ENCODE measurements at places on chromosomes 7 and 10.

DNA sequence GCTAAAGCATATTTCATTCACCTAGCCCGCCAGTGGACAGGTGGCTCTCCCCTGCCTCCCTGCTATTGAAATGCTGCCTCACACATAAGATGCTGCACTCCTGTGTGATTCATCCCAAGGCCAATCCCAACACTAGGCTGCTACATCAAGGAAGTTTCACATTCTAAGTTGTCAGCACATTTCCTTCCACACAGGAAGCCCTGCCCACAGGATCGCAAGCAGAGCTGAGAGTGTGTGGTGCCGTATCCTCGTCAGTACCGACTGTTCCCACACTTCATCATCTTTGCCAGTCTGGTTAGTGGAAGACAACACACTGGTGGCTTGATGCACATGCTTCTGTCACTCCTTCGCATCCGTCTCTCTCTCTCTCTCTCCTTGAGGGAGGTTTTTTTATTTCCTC, 194.3 kb upstream of the PPP2R2D start:
- DNase-seq: no peak

DNA sequence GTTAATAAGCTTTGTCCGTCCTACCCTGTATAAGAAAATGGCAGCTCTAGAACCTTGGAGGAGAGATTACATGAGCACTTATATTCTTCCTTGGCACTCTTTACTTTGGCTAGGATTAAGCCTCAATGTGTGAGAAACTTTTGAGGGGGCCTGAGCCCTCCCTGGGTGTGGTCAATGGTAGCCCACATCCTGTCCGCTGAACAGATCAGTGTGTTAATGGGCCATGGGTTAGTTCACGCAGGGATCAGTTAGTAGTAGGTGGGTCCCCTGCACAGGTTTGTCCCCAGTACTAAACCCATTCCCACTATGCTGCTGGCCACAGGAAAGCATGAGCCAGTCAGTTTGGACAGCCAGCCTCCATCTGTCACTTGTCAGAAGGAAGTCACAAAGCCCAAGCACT, 20.2 kb upstream of the IKZF1 start:
- no peak for DNase-seq

DNA sequence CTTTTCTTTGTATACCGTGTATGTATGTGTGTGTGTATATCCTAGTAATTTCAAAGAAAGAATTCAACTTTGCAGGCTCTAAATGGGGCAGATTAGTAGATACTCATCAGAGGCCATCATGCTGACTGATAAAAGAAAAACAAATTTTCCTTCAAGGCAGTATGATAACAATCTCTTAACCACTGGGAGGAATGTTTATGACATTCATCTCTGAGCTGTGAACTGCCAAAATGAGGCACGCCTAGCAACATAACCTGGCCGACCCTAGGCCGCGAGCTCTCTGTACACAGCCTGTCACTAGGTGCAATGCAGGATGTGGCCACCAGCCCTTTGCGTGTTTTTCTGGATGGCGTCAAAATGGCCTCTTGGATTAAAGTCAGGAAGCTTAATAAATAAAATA, 343.7 kb upstream of the GALNT17 start:
- no peak for DNase-seq

DNA sequence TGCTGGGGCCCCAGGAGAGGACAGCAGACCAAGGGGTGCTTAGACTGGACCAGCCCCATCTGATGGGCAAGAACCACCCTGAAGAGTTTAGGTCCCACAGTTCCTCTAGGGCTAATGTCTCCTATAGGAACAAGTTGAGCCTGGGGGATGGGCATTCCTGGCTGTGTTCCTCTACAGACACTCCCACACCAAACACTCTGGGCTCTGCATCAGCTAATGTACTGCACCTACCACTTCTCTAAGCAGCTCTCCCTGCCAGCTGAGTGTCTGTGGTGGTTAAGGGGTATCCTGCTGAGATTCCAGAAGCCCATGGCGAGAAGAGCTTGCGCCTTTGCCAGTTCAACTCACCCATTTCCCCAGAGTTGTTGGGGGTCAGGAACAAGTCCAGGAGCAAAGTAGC, 284.1 kb upstream of the CSTF2T start:
- DNase-seq: no peak

DNA sequence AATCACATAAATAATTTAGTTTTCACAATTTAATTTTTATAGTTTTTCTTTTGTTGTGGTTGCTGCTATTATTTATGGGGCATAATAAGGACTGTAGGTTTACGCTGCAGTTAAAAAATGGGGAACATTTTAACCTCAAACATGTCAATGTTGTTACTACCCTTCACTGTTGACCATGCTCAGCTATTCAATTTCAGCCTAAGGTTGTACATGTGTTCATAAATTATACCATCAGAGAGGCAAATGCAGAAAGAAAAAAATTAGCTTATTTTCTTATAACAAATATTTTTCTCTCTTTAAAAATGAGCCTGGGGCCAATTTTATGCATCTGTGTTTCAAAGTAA, 110.1 kb upstream of the PITRM1 start:
- DNase-seq: no peak

DNA sequence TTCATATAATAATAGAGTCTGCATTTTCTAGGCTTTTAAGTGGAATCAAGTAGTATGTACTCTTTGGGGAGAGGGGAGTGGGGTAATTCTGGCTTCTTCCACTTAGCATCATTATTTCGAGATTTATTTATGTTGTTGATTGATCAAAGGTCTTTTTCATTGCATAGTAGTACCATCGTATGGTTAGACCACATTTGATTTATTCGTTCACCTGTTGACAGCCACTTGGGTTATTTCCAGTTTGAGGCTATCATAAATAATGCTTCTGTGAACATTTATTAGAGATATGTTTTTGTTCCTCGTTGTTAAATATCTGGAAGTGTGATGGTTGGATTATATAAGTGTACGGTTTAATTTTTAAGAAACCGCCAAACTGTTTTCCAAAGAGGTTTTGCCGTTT, 52.8 kb downstream of the AHCYL2 start:
- no peak for DNase-seq

GRCh38 chr10:66746711-66747110, 179.1 kb upstream of the LRRTM3 start:
- no peak for DNase-seq

GRCh38 chr7:36967387-36967786, 243.1 kb upstream of the AOAH start:
- DNase-seq: peak; percentile 74

- DNase-seq: no peak
These were observed 310.3 kb upstream of the ZNF32 start for GRCh38 chr10:43958964-43959363.

DNA sequence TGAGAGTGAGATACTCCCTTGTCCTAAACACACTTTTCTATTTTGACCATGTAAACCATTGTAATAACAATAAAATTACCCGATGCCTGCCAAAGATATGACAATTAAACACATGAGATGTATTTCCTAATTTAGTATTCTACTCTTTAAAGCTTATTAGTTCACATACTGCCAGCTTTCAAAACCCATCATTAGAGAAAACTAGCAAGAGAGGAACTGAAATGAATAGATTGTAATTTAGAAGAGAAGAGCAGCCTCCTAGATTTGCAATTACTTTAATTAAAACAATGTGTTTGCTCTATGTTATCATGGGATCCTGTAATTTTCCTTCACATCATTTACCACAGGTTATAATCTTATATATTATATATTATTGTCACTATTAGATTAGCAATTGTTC, 428.2 kb downstream of the THSD7A start:
- no peak for DNase-seq

GRCh38 chr10:10714327-10714726, 303.3 kb upstream of the CELF2 start:
- no peak for DNase-seq

DNA sequence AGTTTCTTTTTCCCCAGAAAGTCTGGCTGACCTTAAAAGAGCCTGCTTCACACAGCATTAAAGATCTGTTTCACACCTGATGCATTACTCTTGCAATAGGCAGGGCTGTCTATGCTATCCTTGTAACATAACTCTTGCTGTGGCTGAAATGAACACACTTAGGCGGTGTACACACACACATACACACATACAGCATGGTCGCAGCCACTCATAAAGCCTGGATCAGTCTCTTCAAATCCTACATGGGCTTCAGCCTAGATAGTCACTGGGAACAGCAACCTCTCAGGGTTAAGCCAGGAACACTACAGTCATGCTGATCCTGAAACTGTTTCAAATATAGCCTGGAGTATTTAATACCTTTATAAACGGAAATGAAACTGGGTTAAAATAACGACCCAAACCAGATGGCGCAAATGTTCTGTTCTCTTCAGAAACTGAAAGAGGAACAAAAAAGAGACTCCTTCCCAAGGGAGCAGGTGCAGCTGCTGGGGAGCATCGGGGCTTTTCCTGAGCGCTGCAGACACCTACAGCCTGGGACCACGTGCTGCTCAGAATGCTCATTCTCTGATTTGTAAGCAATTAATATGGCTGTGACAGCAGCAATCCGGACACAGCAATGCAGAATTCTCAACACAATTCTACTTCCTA, 61.0 kb upstream of the SFMBT2 start:
- no peak for DNase-seq

- DNase-seq: no peak
These were observed 17.1 kb downstream of the CAV1 start for GRCh38 chr7:116541951-116542350.

DNA sequence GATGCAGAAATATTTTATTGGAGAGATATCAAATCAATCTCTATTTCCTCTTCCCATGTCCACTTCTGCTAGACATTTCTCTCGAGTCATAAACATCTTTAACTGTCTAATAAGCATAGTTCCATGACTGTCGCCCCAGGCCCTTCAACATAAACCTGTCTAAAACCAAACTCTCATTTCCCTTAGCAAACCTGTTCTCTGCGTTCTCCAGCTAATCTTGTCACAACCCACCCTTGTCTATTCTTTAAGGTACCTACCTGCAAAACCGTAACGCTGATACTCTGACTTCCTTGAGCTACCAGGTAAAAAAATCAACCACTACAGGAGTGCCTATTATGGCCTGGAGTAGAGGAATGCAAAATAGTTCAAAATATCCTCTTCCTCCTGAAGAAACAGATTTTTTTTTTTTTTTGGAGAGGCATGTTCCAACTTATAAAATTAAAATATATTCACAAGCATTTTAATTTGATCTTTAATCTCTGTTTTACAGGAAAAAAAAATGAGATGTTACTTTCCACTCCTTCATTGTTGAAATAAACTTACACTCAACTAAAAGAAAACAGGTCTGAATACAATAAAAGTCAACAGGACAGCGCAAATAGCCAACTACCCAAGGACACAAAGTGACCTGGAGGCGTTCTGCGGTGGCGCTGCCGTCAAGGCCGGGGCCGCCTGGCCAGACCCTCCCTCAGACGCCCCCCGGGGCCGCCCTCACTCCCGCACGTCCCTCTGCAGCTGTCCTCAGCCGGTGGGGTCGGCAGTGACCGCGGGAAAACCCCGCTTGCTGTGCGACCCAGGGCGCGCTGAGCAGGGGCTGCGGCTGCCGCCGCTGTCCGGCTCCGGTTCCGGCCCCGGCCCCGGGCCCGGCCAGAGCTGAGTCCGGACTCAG, 765 bp downstream of the SLC25A40 start:
- DNase-seq: peak; percentile 8

- no peak for DNase-seq
These were observed 179.3 kb downstream of the TFEC start for GRCh38 chr7:115851291-115851690.
